ENCODE measurements at places on chromosomes 6 and 20.

GRCh38 chr20:46963758-46964617 lies 69.3 kb downstream of the EYA2 start:
- DNase-seq, result no peak

DNA sequence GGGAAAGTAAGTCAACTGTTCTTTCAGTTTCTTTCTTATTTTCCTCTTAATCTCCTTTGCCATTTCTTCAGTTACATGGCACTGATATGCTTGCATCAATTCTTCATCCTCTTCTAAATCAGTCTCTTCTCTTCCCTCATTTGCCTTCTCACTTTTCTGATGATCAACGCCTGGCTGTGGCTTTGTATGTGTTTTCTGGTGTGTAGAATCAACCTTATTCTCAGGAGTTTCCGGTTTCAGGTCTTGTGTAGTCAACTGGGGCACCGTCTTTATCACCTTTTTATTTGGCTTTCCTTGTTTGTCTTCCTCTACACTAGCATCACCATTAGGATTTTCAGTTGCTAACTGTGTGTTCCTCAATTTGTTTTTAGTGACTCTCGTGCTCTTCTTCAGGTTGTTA lies 31.6 kb downstream of the AHI1 start:
- DNase-seq, result no peak

DNA sequence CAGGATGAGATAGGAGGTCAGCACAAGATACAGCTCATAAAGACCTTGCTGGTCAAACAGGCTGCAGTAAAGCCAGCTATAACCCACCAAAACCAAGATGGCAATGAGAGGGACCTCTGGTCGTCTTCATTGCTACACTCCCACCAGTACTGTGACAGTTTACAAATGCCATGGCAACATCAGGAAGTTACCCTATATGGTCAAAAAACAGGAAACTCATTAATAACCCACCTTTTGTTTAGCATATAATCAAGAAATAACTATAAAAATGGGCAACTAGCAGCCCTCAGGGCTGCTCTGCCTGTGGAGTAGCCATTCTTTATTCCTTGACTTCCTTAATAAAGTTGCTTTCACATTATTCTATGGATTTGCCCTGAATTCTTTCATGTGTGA lies 30.9 kb downstream of the SLC22A2 start:
- no peak for DNase-seq

DNA sequence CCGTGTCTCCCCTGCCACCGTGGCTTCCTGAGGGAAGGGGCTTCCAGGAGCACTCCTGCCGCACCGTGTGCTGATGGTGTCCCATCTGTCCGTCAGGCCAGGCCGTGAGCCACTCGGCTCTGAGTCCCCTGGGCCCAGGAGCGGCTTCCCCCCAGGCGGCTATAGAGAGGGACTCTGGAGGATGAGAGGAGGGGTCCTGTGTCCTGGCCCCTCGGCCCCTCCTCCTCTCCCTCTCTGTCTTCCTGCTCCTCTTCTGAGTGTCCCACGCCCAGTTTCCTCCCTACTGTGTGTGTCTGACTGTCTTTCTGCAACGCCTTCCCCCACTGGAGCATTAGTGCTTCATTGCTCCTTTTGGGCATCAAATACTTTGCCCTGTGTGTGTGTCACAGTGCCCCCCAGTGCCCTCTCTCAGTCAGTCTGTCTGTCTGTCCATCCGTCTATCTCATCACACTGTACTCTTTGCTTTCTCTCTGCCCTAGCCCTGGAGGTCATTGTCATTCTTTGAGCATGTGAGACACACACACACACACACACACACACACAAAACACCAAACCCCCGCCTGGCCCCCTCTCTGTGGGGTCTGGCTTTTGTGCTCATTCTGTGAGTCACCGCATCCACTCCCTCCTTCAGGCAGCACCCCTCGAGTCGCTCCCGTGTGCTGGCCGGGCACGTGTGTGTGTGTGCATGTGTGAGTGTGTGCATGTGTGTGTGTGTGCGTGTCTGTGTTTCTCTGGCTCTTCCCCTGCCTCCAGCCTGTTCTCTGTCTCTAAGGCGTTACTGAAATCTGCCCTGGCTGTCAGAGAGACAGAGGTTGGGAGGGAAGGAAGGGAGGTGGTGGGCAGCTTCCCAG lies 71.9 kb downstream of the SRC start:
- no peak for DNase-seq

GRCh38 chr6:14079433-14079832 lies 38.1 kb upstream of the CD83 start:
- no peak for DNase-seq

- DNase-seq, result no peak
These were observed 212.6 kb upstream of the RSPO3 start for GRCh38 chr6:126905917-126906316.

GRCh38 chr6:116362276-116362675 lies 8.5 kb upstream of the DSE start:
- DNase-seq, result no peak

GRCh38 chr6:19193624-19194023 lies 643.5 kb upstream of the ID4 start:
- no peak for DNase-seq

DNA sequence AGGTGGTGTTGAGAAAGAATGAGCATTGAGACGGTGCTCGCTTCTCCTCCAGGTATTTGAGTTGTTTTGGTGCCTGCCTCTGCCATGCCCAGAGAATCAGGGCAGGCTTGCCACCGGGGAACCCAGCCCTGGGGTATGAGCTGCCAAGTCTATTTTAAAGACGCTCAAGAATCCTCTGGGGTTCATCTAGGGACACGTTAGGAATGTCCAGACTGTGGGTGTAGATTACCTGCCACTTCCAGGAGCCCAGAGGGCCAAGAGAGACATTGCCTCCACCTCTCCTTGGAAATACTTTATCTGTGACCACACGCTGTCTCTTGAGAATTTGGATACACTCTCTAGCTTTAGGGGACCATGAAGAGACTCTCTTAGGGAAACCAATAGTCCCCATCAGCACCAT lies 28.3 kb downstream of the SAYSD1 start:
- no peak for DNase-seq

- DNase-seq, result no peak
These were observed 13.1 kb upstream of the RSPO4 start for GRCh38 chr20:1015181-1015580.

Data from spinal cord (tissue), 10 donors.